ENCODE measurements at places on chromosomes 1 and 21. TPM values are rescaled to one million over a fixed set of nuclear protein-coding genes. Genes with fewer than 3 reads are reported as not detected.
A peak's percentile ranks its signal among the peaks of the same experiment; 100 is the strongest.

The NMNAT2 gene
- 1.00 TPM for total RNA-seq

The TMEM240 gene
- 6.2 TPM for total RNA-seq

The CYP4Z1 gene
- total RNA-seq: not detected

The C4BPB gene
- 16.8 TPM for total RNA-seq

The PLK3 gene
- total RNA-seq: 8.9 TPM

The SPRR2E gene
- total RNA-seq: not detected

The OPTC gene
- not detected for total RNA-seq

The ARMH1 gene
- total RNA-seq: 1.2 TPM

The CFHR3 gene
- total RNA-seq: 1.7 TPM

The GBP1 gene
- 18.9 TPM for total RNA-seq

The MCOLN3 gene
- 16.4 TPM for total RNA-seq

The CELA3A gene
- total RNA-seq: 2.2 TPM

- no peak for DNase-seq
Observed at GRCh38 chr1:59143811-59144210, 153.1 kb upstream of the FGGY start.

DNA sequence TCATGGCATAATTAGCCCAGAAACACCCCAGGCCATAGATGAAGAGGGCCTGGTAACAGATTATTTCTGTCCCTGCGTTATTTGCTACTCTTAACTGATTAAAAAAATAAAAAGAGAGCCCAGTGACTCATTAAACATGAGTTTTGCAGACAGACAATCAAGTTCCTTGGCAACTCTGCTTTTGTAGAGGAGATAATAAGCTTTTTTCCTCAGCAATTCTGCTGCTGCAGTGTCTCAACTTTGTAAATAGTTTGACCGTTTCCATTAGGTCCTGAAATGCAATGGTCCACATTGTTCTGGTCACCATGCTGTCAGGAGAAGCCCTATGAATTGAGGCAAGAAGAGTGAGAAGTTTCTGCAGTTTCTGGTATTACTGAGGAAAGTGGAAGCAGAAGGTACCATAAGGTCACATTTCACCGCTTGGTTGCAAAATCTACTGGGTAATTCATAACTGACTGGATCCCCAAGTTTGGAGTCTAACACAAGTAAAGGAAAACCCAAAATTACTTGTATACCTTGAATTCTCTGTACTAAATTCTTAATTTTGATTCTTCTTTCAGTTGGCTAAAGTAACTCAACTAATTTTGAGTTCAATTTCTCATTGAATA is 139.5 kb downstream of the ZZZ3 start:
- DNase-seq: no peak

- no peak for DNase-seq
Observed at GRCh38 chr1:154391086-154391770, 13.9 kb upstream of the IL6R start.

- DNase-seq: peak; percentile 17
Observed at GRCh38 chr1:113534130-113534817, 144.0 kb downstream of the MAGI3 start.

DNA sequence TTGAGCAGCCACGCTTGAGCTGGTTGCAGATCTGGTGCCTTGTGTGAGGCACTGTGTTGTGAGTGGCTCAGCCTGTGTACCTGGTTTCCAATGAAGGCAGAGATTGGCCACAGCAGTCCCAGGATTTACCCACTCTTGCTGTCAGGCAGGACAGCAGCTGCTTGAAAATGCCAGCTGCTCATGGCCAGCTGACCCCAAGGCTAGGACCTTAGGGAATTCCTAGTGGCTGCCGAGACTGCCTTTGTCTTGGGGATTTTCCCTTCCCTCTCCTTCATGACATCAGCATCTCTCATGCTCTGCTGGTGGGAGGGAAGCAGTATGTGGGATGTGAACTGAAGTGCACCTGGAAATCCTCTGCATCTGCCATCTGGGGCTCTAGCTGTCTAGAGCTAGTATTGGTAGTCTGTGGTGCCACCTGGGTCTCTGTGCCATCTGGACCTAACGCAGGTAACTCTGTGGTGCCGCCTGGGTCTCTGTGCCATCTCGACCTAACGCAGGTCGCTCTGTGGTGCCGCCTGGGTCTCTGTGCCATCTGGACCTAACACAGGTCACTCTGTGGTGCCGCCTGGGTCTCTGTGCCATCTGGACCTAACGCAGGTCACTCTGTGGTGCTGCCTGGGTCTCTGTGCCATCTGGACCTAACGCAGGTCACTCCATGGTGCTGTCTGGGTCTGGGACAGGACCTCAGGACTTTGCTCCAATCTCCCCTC is 3.8 kb upstream of the LRRC47 start:
- DNase-seq: no peak

DNA sequence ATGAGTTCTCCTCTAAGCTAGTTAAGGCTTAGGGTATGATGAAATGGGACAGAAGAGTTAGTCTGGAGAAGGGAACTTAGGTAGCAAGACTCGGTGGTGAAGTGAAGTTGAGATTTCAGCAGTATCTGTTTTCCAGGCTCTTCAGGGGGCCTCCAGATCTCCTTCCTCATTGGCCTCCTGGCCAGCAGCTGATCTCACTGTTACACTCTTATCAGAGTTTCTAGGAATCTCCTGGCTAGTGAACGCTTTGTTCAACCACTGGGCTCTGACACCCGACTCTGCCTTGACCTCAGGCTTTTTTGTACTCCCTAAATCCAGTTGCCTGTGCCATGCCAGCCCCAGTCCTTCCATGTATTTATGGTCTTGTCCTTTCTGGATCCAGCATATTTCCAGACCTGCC is 311.0 kb downstream of the ASTN1 start:
- DNase-seq: no peak

GRCh38 chr1:236395947-236396664 is 2.0 kb downstream of the EDARADD start:
- DNase-seq: no peak

DNA sequence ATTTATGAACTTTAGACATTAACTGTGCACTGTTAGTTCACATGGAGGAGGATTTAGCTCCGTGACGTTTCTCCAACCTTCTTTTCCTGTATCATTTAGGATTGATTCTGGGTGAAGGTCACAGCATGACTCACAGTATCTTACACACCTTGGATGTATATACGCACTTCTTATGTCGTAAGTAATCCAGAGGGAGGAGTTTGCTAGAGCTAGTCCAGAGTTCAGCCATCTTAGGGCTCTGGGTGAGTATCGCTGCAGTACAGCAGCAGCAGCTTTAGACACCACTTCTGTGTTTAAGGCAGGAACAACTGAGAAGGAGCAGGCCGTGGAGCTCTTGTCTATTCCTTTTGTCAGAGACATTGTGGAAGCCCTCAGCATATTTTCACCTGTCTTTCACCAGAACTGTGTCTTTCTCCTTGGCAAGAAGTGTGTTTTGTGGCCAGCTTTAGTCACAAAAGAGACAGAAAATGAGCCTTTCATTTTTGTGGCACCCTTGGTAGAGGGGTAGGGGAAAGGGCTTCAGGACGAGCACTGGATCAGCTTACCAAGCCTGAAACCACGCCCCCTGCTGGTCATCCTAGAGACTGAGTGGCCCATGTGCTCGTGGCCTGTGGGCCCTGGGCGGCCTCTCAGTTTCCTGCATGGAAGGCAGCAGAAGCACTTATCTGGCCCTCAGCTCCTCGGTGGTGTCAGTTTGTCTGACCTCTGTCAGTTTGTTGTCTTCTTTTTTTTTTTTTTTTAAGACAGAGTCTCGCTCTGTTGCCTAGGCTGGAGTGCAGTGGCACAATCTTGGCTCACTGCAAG is 64.0 kb downstream of the ADARB1 start:
- peak; percentile 84 for DNase-seq

GRCh38 chr1:198245379-198245778 is 88.6 kb downstream of the NEK7 start:
- no peak for DNase-seq

- peak; percentile 4 for DNase-seq
Observed at GRCh38 chr1:9842781-9843575, 19.2 kb upstream of the CLSTN1 start.

- no peak for DNase-seq
Observed at GRCh38 chr21:42694751-42695696, 41.6 kb downstream of the PDE9A start.

- no peak for DNase-seq
Observed at GRCh38 chr1:11850156-11850555, 2.6 kb upstream of the NPPA start.

GRCh38 chr1:173475564-173476196 is 1.5 kb upstream of the PRDX6 start:
- peak; percentile 56 for DNase-seq

- DNase-seq: no peak
Observed at GRCh38 chr1:10657088-10657847, 139.2 kb downstream of the CASZ1 start.

- peak; percentile 54 for DNase-seq
Observed at GRCh38 chr21:34523019-34523555, 11.1 kb upstream of the KCNE1 start.

- no peak for DNase-seq
Observed at GRCh38 chr1:41430582-41430981, 53.9 kb downstream of the EDN2 start.
